ENCODE measurements at places on chromosomes 11 and 22.
A peak's percentile ranks its signal among the peaks of the same experiment; 100 is the strongest.

DNA sequence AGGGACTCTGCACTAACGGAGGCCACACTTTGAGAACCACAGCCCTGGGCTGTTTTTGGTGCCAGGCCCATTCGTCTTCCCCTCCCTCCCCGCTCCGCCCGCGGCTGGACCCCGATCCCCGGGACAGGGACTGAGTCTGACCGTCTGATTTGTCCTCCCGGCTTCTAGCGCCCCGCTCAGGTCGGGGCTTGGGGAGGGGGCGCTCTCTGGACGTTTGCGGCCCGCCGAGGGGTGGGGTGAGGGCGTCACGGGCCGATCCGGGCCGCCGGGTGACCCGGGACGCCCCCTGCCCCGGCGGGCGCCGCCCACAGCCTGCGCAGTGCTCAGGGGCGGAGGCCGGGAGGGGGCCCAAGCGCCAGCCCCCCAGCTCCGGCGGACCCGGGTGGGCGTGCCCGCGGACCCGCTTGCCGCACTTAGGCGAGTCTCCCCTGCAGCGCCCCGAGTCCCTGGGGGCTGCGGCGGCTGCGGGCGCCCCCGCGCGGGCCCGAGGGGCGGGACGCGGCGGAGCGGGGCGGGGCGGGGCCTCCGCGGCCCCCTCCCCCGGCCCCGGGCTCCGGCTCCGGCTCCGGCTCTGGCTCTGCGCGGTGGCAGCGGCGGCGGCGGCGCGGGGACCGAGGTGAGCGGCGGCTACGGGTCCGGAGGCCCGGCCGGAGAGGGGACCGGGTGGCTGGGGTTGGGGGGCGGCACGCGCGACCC lies 33.7 kb upstream of the PRR5 start:
- peak; percentile 63 for DNase-seq

DNA sequence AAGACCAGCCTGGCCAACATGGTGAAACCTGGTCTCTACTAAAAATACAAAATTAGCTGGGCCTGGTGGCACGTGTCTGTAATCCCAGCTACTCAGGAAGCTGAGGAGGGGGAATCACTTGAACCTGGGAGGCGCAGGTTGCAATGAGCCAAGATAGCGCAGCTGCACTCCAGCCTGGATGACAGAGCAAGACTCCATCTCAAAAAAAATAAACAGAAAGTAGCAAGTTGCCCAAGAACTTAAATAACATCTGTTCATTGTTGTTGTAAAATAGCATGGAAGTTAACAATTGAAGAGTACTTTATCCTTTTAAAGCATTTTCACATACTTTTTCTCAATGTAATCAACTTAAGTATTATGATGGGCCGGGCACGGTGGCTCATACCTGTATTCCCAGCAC lies 5.7 kb downstream of the AMBRA1 start:
- DNase-seq: no peak

- DNase-seq: no peak
Observed at GRCh38 chr22:32801537-32802236, at the start of gene TIMP3. TSS of gene TIMP3 (plus strand) at chr22:32801705. CDS start at chr22:32802002, 297 bp downstream.

DNA sequence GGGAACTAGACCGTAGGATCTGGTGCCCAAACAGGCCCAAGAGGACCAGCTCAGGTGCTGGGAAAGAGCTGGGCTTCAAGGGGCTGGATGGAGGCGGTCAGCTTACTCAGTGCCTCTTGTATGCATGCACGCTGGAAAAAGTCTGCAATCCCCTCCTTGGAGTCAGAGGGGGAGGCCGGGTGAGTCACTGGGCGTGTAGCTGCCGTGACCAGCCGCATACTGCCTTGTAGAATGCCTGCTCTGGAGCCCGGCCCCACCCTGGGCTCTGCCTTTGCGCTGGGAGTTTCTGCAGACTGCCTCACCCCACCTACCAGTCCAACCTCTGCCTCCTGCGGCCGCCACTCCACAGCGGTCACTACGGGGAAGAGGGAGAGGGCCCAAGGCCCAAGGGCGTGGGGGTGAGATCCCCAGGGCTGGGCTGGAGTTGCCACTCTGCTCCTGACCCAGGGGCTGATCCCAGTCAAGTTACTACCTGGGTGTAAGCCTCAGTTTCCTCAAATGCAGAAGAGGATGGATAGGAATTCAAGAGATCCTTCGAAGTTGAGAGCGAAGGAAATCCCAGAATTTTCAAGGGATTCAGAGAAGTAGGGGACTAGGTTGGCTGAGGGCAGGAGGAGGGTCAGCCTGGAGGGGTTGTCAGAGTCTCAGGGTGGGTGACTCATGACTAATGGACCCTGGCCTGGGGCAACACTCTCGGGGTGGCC lies 4.2 kb downstream of the MRGPRF start:
- DNase-seq: no peak

DNA sequence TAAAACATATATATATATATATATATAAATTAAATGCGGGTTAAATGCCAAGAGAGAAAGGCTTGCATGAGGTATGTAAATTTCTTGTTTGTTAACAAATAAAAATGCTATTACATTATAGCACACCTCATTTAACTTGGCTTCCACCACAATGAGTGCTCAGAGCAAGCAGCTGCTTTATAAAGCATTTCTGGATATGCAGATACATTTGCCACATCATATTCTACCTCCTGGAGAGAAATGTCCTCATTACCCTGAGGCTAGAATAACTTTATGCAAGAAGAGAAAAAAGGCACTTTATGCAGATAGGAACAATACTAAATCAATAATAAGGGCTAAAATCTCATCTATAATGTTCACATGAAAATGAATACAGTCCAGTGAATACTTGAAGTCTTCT lies 181.7 kb upstream of the CCDC90B start:
- DNase-seq: no peak

GRCh38 chr11:46444305-46444704 lies 52.7 kb upstream of the CHRM4 start:
- DNase-seq: no peak

- DNase-seq: no peak
Observed at GRCh38 chr11:102927624-102927990, 27.9 kb downstream of the MMP13 start.

GRCh38 chr11:121649798-121650197 lies 197.0 kb upstream of the SORL1-AS1 start:
- no peak for DNase-seq

DNA sequence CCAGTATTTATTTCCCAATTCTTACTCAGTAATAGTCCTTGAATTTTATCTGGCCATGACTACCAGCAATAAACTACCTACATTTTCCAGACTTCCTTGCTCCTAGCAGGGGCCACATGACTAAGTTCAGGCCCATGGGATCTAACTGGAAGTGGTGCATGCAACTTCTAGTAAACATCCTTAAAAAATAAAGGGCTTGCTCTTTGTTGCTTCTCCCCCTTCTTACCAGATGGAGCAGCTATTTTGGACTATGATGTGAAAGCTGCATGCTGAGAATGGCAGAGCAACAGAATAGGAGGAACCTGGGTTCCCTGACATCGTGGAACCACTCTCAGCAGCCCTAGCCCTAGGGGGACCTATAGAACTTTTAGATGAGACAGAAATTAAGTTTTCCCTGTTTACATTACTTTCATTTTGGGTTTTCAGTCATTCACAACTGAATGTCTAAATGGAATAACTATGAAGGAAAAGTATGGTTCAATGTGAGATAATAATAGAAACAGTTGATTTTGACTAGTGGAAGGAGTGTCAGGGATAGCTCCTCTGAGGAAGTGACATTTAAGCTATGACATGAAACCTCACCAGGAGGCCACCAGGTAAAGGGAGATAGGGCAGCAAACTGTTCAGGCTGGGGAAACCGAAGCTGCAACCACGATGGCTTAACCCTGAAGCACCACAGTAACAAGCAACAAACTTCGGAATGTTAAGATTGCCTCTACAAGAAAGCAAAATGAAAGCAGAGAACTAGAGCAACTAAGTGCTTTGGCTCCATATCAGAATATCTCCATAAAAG lies 48.9 kb downstream of the PHF21A start:
- DNase-seq: no peak

DNA sequence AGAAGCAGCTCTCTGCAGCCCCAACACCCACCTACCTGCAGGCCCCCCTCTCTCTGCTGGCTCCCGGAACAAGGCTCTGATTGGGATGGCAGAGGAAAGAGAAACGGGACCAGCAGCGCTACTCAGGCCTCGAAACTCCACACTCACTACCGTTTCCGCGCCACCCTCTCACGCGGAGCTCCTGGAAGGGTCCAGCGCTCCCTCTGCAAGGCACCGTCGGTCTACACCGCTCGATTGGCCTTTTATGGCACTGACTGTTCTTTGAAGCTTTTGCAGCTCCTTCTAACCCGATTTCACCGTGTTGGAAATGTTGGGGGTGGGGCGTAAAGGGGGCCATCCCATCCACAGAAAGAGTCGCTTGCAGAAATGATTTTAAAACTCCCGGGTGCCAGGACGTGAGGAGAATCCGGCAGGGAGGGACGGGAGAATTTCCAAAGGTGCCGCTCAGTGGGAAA lies 323 bp upstream of the PANX1 start:
- peak; percentile 52 for DNase-seq

DNA sequence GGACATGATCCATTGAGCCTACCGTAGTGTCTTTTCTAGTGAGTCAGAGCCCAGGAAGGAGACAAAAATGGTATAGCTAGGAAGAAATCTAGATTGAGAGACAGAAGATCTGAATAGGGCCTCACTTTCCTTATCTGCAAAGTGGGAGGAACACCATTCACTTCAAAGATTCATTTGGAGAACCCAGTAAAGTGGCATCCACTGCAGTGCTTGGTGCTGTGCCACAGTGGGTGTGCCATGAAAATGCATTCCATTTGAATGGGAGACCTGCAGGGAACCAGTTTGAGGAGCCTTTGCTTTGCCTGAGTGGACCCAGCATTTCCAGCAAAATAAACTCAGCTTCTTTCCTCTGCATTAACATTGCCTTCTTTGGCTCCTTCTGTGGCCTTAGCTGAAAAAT lies 470.5 kb upstream of the CADM1 start:
- DNase-seq: no peak

- DNase-seq: no peak
Observed at GRCh38 chr22:29233277-29233877, 27.7 kb downstream of the EMID1 start.

DNA sequence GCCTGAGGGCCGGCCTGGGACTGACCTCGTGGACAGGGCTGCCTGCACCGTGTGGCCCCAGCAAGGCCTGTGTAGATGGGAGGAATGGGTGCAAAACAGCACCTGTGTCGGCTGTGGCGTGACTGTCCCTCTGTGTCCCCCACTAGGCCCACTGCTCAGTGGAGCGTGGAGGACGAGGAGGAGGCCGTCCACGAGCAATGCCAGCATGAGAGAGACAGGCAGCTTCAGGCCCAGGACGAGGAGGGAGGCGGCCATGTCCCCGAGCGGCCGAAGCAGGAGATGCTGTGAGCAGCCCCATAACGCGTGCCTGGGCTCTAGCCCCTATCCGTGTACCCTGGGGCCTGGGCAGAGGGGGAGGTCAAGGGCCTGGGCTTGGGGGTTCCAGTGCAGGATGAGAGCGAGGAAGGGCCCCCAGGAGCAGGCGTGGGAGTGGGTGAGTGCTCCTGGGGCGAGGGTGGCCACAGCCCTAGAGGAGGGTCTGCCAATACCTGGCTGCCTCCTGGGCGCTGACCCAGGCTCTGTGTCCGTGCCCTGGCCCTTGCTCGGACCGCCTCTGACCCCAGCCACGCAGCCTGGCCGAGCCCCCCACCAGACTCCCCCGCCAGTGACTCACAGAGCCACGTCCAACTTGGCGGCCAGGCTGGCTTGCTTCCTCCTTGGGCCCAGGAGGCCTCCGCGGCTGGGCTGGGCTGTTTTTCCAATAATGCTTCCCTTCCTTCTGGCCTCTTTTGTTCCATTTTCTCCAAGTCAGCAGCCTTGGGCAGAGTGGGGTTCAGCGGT lies 11.6 kb downstream of the PRR33 start:
- no peak for DNase-seq

- no peak for DNase-seq
Observed at GRCh38 chr11:33974804-33975203, 76.7 kb upstream of the CAPRIN1 start.

GRCh38 chr11:102204174-102204573 lies 93.9 kb downstream of the YAP1 start:
- DNase-seq: no peak

GRCh38 chr11:45897556-45897955 lies 9.5 kb downstream of the FREY1 start:
- no peak for DNase-seq

GRCh38 chr22:49957826-49958365 lies 2.7 kb upstream of the PIM3 start:
- DNase-seq: no peak

DNA sequence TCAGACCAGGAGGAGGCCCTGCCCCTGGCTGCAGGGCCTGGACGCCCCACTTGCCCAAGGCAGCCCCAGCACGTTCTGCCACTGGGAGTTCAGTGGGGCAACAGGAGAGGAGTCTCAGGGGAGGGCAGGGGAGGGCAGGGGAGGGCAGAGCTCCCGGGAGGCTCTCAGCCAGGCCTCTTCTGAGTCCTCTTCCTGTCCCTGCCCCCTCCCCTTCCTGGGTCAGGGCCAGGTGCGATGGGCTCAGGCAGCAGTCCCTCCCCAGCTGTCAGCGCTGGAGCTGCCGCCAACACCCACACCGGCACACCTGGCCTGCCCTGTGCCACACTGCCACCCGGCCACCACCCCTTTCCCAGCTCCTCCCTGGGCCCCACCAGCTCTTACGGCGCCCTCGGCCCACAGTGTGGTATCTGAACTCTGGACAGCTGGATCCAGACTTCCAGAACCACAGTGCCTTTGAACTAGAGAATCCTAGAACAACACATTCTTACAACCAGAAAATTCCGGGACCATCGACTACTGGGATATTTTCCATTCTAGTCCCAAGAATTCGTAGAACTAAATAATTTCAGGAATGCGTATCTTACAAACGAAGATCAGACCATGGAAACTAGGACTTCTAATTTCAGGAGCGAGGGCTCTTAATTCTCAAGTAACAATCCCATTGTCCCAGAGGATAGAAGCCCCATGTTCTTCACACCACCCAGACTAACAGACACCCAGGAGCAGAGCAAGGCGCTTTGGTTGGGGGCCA lies 21.8 kb downstream of the RPL3 start:
- DNase-seq: no peak

- DNase-seq: no peak
Observed at GRCh38 chr11:75810637-75811390, 4.2 kb upstream of the UVRAG start.

- no peak for DNase-seq
Observed at GRCh38 chr22:31926024-31926423, 18.3 kb upstream of the YWHAH start.

DNA sequence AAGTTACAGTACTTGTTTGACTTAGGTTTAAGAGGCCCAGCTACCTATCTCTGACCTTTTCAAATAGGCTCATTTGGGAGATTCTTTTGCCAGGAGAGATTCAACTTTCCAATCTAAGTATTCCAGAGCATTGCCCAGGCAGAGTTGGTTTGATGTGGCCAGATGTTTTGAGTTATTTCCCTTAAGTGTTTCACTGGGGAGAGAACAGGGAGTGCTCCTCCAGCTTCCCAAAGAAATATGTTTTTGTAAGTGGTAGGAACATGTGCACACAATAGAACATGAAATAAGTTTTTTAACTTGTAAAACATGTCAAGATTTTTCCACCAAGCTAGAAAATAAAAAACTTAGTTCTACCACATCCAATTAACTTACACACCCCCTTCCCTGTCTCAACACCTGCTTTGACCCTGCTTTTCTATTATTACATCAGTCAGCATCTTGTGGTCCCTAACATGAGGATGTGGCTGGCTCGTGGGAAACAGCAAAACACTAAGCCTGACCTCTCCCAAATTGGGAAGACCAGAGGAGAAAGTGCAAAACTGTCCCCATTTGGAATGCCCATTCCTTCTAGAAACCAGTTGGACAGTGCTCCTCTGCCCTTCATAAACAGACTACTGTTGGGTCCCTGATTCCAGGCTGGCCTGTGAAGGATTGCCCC lies 70.4 kb upstream of the RASSF10 start:
- no peak for DNase-seq

All from CD8-positive, alpha-beta memory T cell (primary cell).